ENCODE measurements at places on chromosomes 6 and 20.

DNA sequence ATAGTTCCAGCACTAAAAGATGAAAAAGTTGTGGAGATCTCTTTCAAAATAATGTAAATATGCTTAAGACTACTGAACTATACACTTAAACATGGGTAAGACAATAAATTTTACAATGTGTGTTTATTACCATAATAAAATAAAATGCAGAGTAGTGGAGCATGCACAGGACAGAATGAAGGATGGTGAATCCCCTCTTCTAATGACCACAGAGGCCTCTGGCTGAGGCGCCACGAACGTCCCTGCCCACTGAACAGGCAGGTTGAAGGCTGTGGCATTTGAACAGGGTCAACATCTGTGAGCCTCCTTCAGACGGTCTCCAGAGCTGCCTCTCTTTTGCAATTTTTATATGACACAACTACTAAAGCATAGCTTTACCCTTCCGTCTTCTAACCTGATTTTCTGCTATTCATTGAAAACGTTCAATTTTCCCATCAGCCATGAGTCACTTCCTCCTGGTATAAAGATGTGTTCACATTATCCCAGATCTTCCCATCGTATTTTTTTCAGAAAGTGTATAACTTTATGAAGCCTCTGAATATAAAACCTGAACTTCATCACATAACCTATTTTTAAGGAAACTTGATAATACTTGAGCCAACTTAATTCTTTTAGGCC is 37.8 kb downstream of the ADGRF4 start:
- no peak for DNase-seq

GRCh38 chr6:26595669-26596269 is 984 bp upstream of the ABT1 start:
- peak; percentile 93 for DNase-seq

DNA sequence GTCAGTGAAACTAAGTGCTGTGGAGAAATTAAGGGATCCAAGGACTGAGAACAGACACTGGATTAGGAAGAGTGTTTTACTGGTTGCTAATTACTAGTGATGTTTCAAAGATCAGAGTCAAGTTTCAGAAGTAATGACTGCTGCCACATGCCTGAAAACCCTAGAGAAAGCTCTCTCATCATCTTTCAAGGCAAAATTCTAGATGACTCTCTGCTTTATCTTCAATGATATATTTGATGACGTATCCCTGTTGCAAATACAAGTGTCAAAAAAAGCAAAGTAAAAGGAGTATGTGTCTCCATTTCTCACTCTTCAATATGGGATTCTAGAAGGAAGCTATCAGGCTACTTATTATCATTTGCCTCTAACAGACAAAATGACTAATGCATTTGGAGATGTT is 38.0 kb downstream of the HMGCLL1 start:
- DNase-seq, result no peak

- no peak for DNase-seq
Measured at GRCh38 chr6:110265273-110265672, 85.0 kb downstream of the CDC40 start.

DNA sequence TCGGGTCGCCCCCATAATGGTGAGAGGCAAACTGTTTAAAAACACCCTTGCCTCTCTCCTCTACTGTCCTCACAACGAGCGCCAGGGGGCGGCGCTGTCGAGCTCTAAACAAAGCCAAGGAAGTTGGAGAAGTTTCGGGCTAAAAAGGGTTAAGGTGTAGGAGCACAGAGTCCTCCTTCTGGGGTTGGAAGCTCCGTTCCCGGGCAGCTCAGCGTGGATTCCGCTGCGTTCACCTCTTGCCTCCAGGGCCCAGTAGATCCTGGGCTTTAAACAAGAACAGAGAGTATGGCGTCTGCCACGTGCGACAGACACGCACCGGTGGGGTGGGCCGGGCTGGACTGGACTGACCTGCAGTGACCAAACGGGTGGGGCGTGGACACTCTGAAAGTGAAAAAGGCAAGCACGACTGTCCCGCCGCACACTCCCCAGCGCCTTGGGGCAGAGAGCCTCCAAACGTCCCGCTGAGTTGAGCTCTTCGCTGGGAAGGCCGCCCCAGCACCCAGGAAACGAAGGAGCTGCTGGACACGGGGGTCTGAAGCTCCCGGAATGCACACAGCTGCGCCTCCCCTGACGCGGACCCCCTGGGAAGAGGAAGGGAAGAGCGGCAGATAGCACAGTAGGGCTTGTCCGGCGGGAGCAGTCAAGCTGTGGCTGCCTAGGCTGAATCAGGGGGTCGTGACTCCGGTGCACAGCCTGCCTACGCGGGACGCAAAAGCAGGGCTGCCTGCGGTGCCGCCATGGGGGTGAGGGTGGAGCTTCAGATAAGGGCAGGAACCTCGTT is 1.6 kb upstream of the THBD start:
- peak; percentile 71 for DNase-seq

DNA sequence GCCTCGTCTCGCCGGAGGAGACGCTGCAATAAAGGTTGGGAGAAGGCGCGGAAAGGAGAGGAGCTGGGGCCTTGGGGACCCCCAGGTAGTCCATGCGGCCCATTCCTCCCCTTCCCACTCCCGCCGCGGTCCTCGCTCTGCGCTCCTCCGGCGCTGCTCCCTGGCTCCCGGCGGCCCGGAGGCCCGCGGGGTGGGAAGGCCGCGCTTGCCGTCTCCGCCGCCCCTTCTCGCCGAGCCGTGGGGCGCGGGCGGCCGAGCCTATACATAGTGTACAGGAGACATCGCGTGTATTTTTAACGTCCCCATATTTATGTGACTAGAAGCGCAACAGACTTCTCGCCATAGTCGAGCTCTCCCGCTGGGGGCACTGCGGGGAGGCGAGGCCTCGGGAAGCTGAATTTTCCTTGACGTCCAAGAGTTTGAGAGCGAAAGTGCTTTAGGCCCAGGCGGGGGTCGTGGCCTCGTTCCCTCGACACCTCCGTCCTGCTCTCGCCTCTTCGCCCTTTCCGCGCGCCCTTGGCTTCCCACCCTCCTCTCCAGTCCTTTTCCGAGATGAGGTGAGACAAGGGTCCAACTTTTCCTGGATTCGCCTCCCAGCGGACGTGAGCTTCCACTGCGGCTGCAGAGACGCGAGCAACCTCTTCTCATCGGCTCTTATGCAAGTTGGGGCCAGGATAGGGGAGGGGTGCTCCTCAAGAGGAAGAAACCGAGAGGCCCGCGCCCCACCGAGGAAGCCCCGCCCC is 29.0 kb downstream of the SLC12A5 start:
- no peak for DNase-seq

DNA sequence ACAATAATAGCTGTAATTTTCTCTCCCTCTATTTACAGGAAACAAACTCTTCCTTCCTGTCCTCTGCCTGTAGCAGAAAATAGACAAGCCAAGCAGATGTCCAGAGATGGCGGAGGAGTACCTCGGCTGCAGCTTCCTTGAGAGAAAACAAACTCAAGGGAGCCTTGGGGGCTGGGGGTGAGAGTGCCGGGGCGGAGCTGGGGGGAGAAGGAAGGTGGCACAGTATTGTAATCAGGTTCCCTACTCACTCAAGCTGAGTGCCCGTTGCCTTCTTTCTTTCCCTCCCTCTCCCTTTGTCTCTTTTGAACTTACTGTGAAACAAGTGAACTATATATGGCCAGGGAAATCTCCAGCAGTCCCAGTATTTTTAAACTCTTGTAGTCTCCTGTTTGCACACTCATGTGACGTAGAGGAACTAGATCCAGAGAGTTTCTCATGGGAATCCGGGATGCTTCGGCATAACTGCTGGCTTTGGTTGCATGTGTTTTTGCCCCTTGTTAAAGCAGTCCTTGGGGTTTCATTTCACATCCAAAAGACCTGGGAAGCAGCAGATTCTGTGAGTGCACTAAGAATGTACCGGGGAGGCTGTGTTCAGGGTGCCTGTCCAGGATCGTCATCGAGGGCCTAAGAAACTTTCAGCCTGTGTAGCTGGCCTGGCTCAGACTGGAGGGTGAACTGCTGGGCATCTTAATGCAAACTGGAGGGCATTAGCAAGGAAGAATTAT is 44.6 kb upstream of the HDDC2 start:
- peak; percentile 63 for DNase-seq

GRCh38 chr6:141203902-141204575 is 928.7 kb upstream of the GJE1 start:
- no peak for DNase-seq

DNA sequence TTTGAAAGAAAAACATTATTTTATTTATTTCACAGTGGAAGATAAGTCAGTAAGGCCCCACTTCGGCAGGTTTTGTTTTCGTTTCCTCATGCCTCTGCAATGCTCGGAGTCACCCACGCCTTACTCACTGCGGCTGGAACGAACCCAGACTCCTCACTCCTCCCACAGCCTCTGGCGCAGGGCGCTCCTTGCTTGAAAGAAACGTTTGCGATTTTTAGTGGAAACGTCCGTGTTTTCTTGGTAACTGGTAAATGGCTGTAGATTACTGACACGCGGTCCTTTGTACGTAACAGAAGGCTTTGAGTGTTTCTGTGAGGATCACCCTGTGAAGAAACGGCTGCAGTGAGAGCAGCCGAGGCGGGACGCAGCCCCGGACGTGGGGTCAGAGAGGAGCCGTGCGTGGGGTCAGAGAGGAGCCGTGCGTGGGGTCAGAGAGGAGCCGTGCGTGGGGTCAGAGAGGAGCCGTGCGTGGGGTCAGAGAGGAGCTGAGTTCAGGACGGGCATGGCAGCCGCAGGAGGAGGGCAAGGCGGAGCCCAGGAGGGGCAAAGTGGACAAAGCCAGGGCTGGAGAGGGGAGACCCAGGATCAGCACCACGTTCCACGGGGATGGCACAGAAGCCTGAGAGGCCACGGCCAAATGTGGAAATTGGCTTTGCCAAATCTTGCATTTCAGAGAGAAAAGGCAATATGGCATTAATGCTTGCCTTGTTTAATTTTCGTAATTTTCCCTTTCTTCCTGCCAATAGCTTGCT is 198.6 kb upstream of the THBS2 start:
- DNase-seq, result no peak

GRCh38 chr6:42104095-42104803 is 38.2 kb downstream of the C6orf132 start:
- peak; percentile 97 for DNase-seq

GRCh38 chr6:3887150-3887700 is 38.1 kb downstream of the FAM50B start:
- DNase-seq, result peak; percentile 3

- DNase-seq, result no peak
Measured at GRCh38 chr6:26043384-26044139, 43.7 kb upstream of the HFE start.

- no peak for DNase-seq
Measured at GRCh38 chr6:83893024-83893423, 33.5 kb downstream of the CYB5R4 start.

DNA sequence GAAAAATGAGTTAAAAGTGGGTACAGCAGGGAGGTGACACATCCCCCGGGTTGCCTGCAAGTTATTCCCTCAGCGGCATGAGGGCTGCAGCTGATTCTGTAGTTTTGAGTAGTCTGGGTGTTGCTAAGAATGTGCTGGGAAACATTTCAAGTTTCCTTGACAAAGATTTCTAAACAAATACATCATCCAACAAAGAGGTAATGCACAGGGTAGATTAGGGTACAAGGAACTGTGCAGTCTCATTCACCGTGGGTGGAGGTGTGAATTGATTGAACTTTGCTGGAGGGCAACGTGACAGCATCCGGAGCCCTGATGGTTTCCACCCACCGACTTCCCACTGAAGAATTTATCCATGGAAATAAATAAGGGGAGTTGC is 21.8 kb downstream of the CASS4 start:
- DNase-seq, result no peak
